Lower leg skin (tissue), 4 donors: ENCODE measurements at places on chromosomes 4 and X. TPM values are rescaled to one million over a fixed set of nuclear protein-coding genes. Genes with fewer than 3 reads are reported as not detected.

DNA sequence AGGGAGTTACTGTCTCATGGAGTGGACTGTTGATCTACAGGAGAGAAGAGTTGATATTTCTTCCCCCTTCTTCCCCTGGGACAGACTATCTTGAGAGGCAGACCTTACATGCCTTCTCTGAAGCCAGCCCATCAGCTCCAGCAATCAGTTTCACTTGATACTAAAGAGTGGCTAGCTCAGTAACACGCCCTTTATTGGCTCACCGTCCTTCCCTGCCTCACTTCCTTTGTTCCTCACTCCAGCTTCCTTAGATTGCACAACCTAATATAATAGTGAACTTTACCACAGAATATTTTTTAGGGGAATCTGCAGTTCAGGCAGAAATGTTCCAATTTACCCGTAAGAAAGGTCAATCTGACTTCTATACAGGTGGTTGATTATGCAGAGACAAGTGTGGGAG lies 128.1 kb upstream of the NDP start:
- DNase-seq, result no peak

GRCh38 chrX:110087485-110088356 lies 84.8 kb downstream of the TMEM164 start:
- no peak for DNase-seq

Gene COX7B
- total RNA-seq, result 229 TPM

Gene MAGEA1
- not detected for total RNA-seq

GRCh38 chr4:120773641-120774040 lies 148.9 kb downstream of the PRDM5 start:
- no peak for DNase-seq

Gene TMEM271
- 3.0 TPM for total RNA-seq

GRCh38 chrX:10199212-10199611 lies 42.4 kb downstream of the CLCN4 start:
- DNase-seq, result no peak

Gene RRH
- total RNA-seq, result not detected

DNA sequence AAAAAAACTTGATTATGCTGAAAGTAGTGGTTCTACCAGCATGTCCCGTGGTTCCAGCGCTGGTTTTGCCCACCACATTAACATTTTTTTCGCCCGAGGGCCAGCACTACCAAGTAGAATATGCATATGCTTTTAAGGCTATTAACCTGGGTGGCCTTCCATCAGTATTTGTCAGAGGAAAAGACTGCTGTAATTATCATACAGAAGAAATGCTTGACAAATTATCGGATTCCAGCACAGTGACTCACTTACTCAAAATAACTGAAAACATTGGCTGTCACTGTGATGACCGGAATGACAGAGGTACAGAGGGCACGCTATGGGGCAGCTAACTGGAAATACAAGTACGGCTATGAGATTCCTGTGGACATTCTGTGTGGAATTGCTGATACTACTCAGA lies 34.6 kb downstream of the PRPS2 start:
- no peak for DNase-seq

DNA sequence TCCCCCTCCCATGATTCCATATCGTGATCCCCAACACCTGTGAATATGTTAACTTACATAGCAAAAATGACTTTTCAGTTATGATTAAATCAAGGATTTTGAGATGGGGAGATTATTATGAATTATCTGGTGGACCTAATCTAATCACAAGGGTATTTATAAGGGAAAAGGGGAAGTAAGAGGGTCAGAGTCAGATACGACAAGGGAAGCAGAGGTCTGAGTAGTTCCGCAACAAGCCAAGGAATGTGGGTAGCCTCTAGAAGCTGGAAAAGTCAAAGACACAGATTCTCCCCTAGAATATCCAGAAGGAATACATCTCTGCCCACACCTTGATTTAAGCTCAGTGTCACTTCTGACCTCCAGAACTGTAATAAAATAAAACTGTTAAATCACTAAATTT lies 1.0 kb upstream of the IL13RA1 start:
- DNase-seq, result no peak

Gene OR13H1
- total RNA-seq, result not detected

Gene SSX1
- not detected for total RNA-seq

DNA sequence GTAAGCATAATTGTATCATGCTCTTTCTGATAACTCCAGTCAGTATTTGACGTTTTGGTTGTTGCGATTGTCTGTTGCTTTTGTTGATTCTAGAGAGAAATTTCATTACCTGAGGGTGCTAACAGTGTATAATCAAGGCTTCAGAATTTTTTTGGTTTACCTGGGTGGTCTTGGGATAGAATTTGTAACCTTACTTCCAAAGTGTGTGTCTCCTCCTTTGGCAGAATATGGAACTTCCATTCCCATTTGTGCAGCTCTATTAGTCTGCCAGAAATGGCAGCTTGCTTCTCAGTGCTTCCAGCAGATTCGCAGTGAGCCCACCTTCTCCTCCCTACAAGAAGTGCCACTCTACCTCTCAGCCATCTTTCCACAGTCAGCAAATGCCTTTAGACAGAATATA lies 5.3 kb downstream of the COPS4 start:
- DNase-seq, result no peak

- no peak for DNase-seq
These were observed 5.6 kb upstream of the CT45A1 start for GRCh38 chrX:135707880-135708279.

DNA sequence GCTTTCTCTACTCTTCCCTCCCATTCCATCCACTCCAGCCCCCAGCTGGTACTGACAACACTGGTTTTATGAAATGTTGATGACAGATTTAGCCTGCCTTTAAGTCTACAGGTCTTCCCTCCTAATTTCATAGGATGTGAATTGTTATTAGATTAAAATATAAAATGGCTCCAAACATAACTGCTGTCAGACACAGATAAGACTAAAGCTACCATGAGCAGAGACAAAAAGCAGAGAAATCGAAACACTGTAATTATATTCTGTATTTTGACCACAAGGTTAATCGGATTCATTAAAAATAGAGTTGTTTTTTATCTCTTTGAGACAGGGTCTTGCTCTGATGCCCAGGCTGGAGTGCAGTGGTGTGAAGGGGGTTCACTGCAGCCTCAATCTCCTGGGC lies 28.3 kb downstream of the SEC24D start:
- DNase-seq, result no peak

Gene NSG1
- total RNA-seq, result 145 TPM

Gene MRPL1
- 17.7 TPM for total RNA-seq

Gene C4orf36
- 2.8 TPM for total RNA-seq

Gene MAGEC2
- total RNA-seq, result not detected
